Parietal lobe (tissue), 2 donors: ENCODE measurements at places on chromosomes 6 and 20. TPM values are rescaled to one million over a fixed set of nuclear protein-coding genes. Genes with fewer than 3 reads are reported as not detected.

Gene DEFB132
- not detected for total RNA-seq

Gene SIM1
- not detected for total RNA-seq

Gene NFATC2
- 0.63 TPM for total RNA-seq

Gene COL21A1
- 1.3 TPM for total RNA-seq

Gene APOBEC2
- total RNA-seq: not detected
